Right ventricle myocardium superior (tissue), 1 donor: ENCODE measurements at places on chromosomes 16 and 17. TPM values are rescaled to one million over a fixed set of nuclear protein-coding genes. Genes with fewer than 3 reads are reported as not detected.

GRCh38 chr17:83028851-83029250 is 50.6 kb upstream of the METRNL start:
- no peak for DNase-seq

DNA sequence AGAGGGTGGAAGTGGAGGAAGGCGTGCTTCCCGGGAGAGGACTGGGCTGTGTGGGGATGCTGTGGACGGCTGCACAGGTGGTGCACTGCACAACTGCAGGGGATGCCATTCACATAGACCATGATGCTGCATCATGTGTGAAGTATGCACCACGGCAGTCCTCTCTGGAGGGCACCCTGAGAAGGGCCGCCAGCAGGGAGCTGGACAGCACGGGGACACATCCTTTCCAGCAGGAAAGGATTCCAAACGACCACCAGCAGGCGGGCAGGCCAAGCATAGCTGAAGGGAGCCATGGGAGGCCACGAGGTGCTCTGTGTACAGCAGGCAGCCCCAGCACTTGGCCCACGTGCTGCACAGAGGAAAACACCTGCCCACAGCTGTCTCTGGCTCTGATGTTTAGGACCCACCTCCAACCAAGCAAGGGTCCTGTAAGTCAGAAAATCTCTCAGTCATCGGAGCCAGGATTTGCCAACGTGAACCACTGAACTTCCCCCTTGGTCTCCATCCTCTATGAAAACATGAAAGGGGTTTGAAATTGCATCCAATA is 10.1 kb downstream of the ACTG1 start:
- DNase-seq, result no peak

The GPR139 gene
- total RNA-seq, result not detected

The KCNAB3 gene
- total RNA-seq, result 0.38 TPM

DNA sequence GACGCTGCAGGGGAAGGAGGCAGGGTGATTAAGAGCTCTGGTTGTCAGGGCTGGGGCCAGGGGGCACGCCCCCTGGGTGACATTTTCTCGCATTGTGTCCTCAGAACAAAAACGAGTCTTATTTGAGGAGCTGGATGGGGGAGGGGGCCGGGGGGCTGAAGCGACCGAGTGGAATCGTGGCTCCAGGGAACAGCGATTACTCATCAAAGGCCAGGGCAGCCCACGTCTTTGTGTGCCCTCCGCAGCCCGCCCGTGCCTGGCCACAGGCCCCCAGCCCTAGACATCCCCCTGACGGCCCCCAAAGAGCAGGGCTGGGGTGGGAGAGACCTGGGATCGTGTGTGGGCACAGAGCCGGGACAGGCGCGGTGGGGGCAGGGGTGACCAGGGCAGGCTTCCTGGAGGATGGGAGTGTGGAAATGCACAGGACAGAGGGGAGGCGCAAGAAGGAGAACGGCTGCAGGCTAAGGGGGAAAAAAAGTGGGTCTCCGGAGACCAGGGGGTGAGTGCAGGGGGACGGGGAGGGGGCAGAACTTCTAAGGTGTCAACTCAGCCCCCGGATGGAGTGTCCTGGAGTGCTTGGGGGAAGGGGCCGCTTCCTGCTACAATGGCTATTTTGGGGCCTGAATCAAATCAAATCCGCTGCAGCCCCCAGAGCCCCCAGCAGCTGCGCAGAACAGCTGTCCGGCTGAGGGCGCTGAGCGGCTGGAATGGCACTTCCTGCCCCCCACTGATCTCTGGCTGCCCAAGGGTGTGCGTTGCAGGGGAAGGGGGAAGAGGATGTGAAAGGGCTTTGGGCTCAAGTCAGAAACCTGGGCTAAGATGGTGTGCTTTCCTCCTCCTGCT is 24.0 kb upstream of the PHB1 start:
- no peak for DNase-seq
